ENCODE measurements at places on chromosomes 7 and 10. TPM values are rescaled to one million over a fixed set of nuclear protein-coding genes. Genes with fewer than 3 reads are reported as not detected.

Gene EBF3
- 0.31 TPM for total RNA-seq

Gene TMEM196
- total RNA-seq = 12.8 TPM

Gene LHFPL3
- total RNA-seq = 22.5 TPM

Gene SLC29A3
- total RNA-seq = 2.8 TPM

Gene AP1S1
- total RNA-seq = 63.2 TPM

Gene TUBB8
- total RNA-seq = not detected

Gene TAS2R5
- total RNA-seq = 13.5 TPM

Gene PRLHR
- total RNA-seq = 3.8 TPM

Gene DCLRE1A
- 15.3 TPM for total RNA-seq

Gene CADPS2
- 10.0 TPM for total RNA-seq

Gene SKIDA1
- total RNA-seq = 9.4 TPM

Gene ACADSB
- total RNA-seq = 13.1 TPM

Gene ACTA2
- 4.7 TPM for total RNA-seq

Gene PRKAG2
- 30.7 TPM for total RNA-seq

Gene GDF2
- not detected for total RNA-seq

Gene PAPOLB
- 3.8 TPM for total RNA-seq

Gene ZFYVE27
- total RNA-seq = 68.5 TPM

Gene SLC13A1
- not detected for total RNA-seq

Gene SUN3
- not detected for total RNA-seq

Gene SEMA3D
- 1.6 TPM for total RNA-seq

Gene MMP21
- total RNA-seq = 0.31 TPM

Gene RNLS
- 8.1 TPM for total RNA-seq

Gene MRLN
- total RNA-seq = 1.3 TPM

Gene IRF5
- total RNA-seq = 1.3 TPM

Gene TRPV6
- 0.94 TPM for total RNA-seq

Gene ITIH5
- 12.2 TPM for total RNA-seq

Gene HOGA1
- total RNA-seq = 0.31 TPM

Gene PPP1R3C
- total RNA-seq = 24.7 TPM

Gene SPDYE16
- total RNA-seq = not detected

Gene SPDYE8
- total RNA-seq = not detected

Gene ADRB1
- total RNA-seq = 2.5 TPM

Gene DPYSL4
- total RNA-seq = 69.5 TPM

Gene PTN
- 140 TPM for total RNA-seq
